Activated CD4-positive, alpha-beta T cell treated with anti-CD3 and anti-CD28 coated beads, Interleukin-10, Interleukin-2, amounts not matched to agents 100 ng/mL and 50 ng/mL, durations not matched to agents 16 hours and 8 hours (primary cell): ENCODE measurements at places on chromosomes 4 and X.
A peak's percentile ranks its signal among the peaks of the same experiment; 100 is the strongest.

GRCh38 chr4:79626611-79627010, 218.6 kb upstream of the GK2 start:
- no peak for DNase-seq

DNA sequence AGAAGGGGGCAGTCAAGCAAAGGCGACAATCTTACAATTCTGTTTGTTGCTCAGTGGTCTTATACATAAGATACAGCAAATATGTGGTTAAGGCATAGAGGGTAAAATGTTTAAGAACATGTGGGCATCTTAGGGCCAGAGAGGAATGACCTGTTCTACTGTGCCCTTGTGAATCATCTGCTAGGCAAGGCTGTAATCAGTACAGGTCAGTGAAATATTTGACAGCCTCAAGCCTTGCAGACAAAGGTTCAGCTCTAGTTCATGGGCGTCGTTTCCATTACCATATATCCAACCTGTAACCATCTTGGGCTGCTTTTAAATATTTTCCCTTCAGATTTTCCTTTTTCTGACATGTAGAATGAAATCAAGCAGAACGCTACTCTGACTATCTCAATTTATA, 37.3 kb downstream of the AGA start:
- no peak for DNase-seq

GRCh38 chr4:184583738-184584502, 65.3 kb downstream of the CASP3 start:
- DNase-seq: peak; percentile 21

DNA sequence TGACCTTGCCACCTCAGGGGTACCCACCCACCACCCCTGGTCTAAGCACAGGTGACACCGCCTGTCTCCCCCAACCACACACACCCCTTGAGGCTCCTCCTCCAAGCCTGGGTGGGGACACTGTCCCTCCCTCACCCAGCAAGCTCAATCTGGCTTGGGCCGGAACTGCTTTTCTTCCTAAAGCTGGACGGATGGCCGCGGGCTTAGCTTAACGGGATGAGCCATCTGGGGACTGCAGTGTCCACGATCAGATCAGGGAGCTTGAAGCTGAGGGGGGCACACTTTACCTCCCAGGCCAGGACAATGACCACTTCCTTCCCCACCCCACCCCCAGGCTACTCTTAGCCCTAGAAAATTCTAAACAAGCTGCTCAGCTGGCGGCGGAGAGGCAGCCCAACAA, 1.0 kb upstream of the SLC6A8 start:
- DNase-seq: no peak

DNA sequence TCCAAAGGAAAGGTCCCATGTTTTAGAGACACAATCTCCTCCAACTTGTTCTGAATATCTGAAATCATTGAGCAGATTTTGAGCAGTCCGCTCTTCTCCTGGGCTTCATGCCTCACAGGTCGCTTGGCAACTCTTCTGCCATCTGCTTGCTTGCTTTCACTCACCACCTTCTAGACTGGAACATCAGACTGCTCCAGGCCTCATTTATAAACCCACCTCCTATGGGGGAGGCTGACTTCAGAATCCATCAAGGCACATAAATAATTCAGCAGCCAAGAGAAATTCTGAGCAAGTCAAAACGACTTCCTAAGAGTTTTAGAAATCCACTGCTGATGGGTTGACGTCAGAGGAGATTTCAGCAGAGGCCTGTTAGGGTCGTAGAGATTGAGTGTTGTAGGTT, 64.1 kb downstream of the FAM184B start:
- DNase-seq: no peak

DNA sequence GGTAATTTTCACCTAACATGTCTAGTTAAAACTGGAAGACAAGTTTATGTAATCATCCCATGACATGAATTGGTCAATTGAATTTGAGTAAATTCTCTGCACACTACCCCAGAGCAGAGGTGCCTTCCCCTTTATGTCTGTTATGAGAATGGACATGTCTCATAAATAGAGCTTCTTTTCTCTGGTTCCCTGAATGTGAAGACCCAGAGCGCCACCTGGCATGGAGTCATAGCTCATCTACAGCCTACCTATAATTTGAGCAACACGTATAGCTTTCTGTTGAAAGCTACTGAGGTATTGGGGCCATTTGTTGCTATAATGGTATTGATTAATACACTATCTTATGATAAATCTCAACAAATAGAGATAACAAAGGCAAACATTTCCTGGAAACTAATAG, 626.5 kb upstream of the GALNTL6 start:
- DNase-seq: no peak

DNA sequence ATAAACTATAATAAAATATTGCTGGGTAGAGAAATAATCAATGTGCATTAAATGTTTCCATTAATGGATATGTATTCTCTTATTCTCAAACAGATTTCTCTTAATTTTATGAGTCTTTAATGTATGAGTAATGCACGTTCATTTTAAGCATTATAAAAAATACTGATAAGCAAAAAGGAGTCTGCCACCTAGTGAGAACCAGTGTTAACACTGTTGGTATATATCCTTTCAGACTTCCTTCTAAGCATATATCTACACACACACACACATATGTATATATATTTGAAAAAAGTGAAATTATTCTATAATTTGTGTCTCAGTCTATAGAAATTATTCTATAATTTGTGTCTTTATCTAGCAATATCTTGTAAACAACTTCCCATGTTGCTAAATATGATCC, 49.9 kb upstream of the MTMR1 start:
- no peak for DNase-seq

- no peak for DNase-seq
Observed at GRCh38 chr4:83660578-83660977, 124.7 kb downstream of the GPAT3 start.

GRCh38 chrX:129097668-129098067, 425.6 kb downstream of the SMARCA1 start:
- no peak for DNase-seq

DNA sequence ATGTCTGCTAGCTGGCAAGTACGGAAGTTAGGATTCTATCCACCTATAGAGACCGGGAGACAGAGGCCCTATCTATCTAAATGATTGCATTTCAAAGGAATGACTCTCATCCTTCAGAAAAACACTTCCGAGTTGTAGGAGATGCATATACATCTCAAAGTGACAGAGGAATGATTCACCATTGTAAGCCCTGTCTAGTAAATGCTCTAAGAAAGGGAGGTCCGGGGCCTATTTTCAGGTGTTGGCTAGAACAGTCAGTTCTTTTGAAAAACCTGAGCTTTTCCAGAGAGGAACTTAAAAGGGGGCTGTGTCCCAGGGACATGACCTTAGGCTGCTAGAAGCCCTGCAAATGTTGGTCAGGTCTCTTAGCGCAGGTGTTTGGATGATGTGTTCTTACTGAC, 262.9 kb upstream of the IL1RAPL1 start:
- DNase-seq: no peak

DNA sequence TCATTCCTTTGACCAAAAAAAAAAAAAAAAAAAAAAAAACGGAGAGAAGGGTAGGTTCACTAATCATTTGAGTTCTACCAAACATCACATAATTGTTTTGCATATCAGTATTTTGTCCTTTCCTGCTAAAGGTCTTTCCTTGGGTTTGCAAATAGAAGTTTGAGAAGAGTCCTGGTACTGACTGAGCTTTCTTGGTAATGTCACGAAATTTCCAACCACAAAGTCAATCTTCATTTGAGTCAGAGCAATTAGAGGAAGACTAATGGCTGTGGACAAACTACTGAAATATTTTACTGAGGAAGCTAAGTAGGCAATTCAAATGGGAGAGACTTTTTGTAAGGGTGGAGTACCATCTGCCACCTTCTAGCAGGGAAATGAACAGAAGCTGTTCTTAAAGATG, 21.7 kb upstream of the CD40LG start:
- DNase-seq: peak; percentile 87

GRCh38 chr4:106303548-106304281, 12.3 kb downstream of the TBCK start:
- DNase-seq: no peak

DNA sequence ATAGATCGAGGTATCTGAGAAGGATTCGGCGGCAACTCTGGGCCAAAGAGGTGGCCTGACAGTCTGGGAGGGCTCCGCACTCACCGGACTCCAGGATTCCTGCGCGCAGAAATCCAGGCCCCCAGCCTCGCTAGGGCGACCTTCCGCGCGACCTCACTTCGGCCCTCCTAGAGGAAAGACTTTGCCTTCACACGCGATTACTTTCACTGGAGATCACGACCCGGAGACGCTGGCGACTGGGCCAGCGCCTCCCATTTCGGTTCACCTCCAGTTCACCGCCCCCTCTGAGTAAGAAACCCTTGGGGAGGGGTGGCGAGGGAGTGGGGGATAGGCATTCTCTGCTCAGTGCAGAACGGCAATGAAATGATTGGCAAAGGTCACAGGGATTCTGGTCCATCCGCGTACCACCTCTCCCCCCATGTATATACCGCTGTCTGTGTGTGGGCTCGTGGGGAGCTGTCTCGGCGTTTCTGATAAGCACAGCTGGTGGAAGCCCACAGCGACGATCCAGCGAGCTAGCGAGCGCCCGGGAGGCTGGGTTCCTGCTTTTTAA, 2.5 kb downstream of the POU3F4 start:
- DNase-seq: no peak

GRCh38 chrX:17028356-17028755, 81.9 kb downstream of the REPS2 start:
- DNase-seq: no peak

DNA sequence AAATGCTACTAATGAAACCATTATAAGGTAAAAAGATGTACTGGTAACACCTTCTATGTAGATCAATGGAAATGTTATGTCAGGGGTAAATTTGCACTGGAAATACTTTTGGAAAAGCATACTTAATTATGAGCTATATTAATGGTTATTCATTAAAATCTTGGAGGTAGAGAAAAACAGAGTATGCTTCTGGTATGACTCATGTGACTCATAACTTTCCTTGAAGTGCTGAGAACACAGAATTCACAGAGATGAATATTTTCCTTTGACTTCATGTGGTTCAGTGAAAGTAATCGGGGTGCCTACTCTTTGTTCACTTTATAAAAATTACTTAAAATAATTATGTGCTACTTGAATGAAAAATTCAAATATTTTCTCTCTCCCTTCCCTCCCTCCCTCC, 254.2 kb downstream of the KCTD8 start:
- no peak for DNase-seq
